MM.1S (cell line): ENCODE measurements at places on chromosomes 2 and 18.

DNA sequence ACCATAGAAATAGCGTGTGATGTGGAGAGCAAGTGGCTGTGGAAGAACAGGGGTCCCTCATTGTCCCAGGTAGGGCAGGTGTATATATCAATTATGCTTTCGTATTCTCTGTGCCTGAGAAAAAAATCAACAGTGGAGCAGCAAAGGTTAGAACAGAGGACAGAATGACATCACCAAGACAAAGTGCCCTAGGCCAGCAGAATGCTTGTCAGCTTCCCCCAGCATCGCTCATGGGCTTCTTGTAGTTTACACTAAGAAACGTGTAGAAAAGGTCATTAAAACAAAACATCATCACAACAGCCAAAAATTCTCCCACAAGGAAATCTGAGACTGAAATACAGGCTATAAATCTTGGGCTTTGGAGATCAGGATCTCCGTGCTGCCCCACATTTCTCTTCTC is 288.0 kb downstream of the TDRD15 start:
- DNase-seq, result no peak

- DNase-seq, result no peak
These were observed 37.8 kb upstream of the OLA1 start for GRCh38 chr2:174286172-174286571.

GRCh38 chr2:178473931-178474330 is 4.5 kb downstream of the FKBP7 start:
- DNase-seq, result no peak

GRCh38 chr2:47005687-47006086 is 90.1 kb upstream of the MCFD2 start:
- DNase-seq, result no peak

- no peak for DNase-seq
These were observed 251.4 kb downstream of the KLHL29 start for GRCh38 chr2:23636426-23636825.

GRCh38 chr2:106233350-106233706 is 39.2 kb upstream of the UXS1 start:
- DNase-seq, result no peak

DNA sequence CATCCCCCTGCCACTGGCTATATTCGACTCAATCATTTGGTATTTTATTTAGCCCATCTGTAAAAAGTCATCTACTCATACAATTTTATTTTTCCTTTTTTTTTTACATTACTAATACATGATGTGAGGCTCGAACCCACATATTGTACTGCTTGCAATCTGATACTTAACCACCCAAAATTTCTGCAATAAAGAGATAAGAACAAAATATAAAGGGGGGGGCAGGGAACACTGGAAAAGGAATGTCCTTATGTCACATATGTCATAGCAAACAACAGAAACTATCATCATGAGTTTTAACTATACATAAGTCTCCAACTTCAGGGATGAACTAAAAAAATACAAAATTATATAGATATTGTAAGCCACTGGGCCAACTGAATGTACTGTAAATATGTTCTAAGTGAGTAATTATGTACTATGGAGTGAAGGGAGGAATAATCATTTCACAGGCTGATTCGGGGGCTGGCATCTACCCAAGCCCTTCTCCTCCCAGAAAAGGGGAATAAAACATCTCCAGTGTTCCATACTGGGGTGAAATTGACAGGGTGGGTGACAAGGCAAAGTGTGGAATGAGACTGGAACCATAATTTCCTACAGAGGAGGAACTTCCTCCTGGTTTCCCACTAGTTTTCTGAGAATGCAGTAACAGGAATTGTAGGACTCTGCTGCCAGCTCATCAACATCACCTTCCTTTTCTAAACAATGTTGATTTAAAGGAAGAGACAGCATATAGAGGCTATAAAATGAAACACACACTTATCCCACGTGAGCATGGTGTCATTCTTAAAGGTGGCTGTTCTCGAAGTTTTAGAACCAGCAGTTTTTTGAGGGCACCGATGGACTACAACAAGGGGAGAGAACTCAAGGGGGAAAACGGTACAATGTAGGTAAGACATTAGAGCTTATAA is 79.5 kb downstream of the FARSB start:
- DNase-seq, result no peak
